H9 (cell line): ENCODE measurements at places on chromosomes 3 and 15. TPM values are rescaled to one million over a fixed set of nuclear protein-coding genes. Genes with fewer than 3 reads are reported as not detected.

The ZNF148 gene
- 21.6 and 24.8 TPM in 2 replicates for total RNA-seq

The PATL2 gene
- 0.46 and 0.55 TPM in 2 replicates for total RNA-seq

The ROPN1 gene
- total RNA-seq, result not detected in 2 replicates

The RHOV gene
- 3.9 and 4.3 TPM in 2 replicates for total RNA-seq

The RASSF1 gene
- 15.1 and 15.8 TPM in 2 replicates for total RNA-seq

The AGBL1 gene
- not detected in 2 replicates for total RNA-seq

The TRIM42 gene
- total RNA-seq, result not detected in 2 replicates
